Heart left ventricle (tissue), 16 donors: ENCODE measurements at places on chromosomes 13 and 19.

GRCh38 chr13:44470638-44471562, 97.3 kb downstream of the SERP2 start:
- no peak for DNase-seq

DNA sequence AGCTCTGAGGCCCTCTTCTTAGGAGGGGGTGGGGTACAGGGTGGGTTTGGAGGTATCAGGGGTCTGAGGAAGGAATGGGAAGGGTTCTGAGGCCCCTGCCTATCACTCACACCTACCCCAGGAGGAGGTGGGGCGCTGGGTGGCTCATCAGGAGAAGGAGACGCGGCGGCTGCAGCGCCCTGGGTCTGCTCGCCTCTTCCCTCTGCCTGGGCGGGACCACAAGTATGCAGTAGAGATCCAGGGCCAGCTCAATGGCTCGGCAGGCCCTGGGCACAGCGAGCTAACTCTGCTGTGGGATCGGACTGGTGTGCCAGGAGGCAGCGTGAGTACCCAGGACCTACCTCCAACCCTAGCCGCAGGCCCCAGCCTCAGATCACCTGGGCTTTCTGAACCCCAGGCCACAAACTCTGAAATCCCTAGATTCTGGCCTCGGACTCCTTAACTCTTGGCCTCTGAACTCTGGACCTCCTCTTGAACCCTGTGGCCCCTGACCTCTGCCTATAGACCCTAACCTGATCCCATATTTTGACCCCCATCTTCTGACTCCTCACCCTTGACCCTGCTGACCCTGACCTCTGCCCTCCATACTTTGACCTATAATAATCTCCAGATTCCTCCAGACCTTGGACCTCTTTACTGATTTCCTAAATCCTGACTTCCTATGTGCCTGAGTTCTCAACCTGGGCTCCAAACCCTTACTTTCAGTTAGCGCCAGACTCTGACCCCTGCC, 24.1 kb downstream of the MEGF8 start:
- no peak for DNase-seq

- DNase-seq = no peak
Measured at GRCh38 chr19:6498294-6499036, 3.6 kb downstream of the TUBB4A start.

GRCh38 chr13:93558637-93559036, 332.0 kb downstream of the GPC6 start:
- no peak for DNase-seq

DNA sequence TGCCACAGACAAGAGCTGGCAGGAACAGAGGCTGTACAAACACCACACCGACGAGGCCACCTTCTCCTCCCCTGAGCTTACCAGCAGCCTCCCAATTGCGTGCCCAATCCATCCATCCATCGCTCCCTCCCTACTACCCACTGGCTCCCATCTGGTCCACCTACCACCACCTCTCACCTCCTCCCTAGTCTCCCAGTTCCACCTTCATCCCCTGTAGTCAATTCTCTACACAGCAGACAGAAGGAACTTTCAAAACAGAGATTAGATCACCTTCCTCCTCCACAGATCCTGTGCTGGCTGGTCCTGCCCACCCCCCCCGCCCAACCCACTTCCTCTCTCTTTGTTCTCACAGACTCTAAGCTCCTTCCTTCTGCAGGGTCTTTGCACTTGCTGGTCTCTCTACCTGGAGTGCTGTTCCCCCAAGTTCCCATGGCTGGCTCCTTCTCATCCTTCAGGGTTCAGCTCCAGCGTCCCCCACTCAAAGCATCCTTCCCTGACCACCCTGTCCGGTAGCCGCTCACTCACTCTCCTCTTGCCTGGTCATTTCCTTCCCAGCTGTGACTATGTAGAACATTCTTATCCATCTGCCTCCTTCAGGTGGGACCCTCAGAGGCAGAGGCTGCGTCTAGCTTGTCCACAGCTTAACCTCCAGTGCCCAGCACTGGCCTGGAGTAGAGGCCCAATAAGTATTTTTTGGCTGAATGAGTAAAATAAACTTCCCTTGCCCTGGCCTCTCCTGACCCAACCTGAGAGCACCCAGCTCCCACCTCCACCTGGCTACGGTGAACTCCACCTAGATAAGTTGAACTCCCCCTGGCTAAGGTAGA, 23.0 kb downstream of the PIN1 start:
- DNase-seq = no peak

DNA sequence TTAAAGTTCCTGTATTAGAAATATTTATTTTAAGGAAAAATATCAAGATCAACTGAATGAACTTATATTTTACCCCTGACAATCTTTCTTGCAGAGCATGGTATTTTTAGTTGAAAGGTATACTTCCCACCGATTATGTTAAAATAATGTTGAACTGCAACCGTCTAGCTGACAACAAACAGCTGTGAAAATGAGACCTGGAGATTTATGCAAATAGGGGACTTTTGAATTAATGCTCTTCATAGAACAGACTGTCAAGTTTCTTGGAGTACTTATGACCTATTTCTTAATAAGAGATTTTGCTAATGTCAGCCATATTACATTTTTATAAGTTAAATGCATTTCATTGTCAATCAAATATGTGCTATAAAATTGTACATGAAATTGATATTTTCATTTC, 210.9 kb downstream of the NALCN start:
- no peak for DNase-seq
